ENCODE measurements at places on chromosomes 1 and 21. TPM values are rescaled to one million over a fixed set of nuclear protein-coding genes. Genes with fewer than 3 reads are reported as not detected.

PEAR1 gene
- 15.1 TPM for total RNA-seq

GRCh38 chr1:44672961-44673674 lies 1.2 kb downstream of the TMEM53 start:
- peak; percentile 47 for DNase-seq

GRCh38 chr1:15073799-15074308 lies 79.7 kb upstream of the TMEM51 start:
- no peak for DNase-seq

ALDH4A1 gene
- total RNA-seq: 81.0 TPM

IFNLR1 gene
- 3.9 TPM for total RNA-seq

FAM163A gene
- not detected for total RNA-seq

OXCT2 gene
- 0.32 TPM for total RNA-seq

GRCh38 chr1:21022279-21023040 lies 154.2 kb downstream of the EIF4G3 start:
- peak; percentile 60 for DNase-seq

- no peak for DNase-seq
Observed at GRCh38 chr1:54975356-54976108, 4.9 kb upstream of the TMEM61 start.

BATF3 gene
- total RNA-seq: 7.5 TPM
